Lung (tissue), 17 donors: ENCODE measurements at places on chromosomes 5 and 9.

GRCh38 chr9:75081632-75082031 lies 6.3 kb downstream of the NMRK1 start:
- DNase-seq: no peak

- DNase-seq: no peak
These were observed 5.7 kb downstream of the CLTB start for GRCh38 chr5:176410486-176411180.

DNA sequence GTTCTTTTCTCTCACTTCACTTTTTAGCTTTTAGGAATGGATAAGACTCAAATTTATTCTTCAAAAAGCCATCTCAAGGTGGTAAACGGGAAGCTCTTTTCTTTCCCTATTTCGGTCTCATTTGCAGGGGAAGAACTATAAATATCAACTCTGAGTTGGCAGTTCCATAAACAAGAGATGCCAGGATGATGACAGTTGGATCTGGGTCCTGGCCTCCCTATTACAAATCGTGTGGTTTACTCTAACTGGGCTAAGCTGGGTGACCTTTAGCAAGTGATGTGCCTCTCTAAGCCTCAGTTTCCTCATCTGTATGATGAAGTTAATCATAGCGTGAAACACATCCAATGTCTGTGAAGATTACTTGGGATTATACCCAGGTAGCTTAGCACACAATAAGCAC lies 44.2 kb downstream of the TLE4 start:
- no peak for DNase-seq

DNA sequence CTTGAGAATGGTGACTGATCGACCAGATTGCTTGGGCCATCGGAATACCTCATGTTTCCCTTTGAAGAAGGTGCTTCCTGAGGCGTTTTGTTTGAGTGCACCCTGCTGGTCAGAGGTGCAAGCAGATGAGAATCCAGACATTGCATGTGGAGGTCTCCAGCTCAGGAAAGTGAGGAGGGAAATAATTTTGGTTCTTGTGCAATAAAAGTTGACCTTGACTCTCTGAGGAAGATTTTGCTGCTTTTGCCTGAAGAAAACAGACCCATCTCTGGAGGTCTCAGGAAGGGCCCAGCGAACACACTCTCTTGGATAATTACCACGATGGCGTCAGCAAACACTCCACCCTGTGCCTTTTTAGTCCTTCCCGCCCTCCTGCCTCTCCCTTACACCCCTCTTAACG lies 69.7 kb downstream of the GRAMD2B start:
- no peak for DNase-seq

DNA sequence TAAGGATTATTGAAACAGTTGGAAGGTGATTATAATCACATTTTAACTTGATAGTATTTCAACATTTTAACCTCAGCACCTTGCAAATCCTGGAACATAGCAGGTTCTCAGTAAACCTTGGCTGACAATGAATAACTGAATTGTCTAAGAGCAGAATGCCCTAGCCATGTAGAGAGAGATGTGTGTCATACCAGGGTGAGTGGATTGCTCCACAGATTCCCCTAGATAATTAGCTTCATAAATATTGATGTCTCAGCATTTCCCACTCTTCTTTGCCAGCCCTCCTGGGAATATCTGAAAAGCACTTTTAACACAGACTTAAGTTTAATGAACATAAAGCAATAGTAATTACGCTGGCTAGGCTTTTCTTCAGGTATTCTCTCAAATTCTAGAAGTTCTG lies 363.5 kb downstream of the MAN2A1 start:
- DNase-seq: no peak

DNA sequence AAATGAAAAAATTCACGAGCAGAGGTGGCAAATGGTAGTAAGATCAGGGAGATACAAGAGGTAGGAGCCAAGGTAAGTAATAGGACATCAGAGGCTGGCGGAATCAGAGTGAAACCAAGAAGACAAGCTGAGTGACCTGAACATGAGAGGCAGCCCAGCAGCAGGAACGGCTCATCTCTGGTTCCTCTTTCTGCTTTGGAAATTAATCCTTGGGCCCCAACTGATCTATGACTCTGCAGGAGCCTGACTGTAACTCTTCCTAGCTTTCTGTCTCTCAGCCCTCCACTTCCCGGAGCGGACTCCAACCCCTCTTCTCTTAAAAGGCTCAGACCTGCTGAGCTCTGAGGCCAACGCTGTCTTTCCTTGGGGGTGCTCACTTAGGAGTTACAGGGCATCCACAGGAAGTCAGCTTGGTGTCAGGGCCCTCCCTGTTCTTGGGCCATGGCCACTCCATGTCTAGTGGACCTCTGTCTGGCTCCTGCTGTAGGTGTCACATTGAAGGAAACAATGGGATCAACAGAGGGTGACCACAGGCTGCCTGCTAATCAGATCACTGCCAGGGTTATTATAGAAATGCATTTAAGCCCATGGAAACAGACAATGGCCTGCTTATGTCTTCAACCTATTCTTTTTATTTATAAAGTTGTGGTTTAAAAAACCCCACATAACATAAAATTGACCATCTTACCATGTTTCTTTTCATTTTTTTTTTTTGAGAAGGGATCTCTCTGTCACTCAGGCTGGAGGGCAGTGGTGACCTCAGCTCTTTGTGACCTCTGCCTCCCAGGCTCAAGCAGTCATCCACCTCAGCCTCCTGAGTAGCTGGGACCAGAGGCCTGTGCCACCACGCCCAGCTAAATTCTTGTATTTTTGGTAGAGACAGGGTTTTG lies 22.5 kb upstream of the SHB start:
- no peak for DNase-seq

DNA sequence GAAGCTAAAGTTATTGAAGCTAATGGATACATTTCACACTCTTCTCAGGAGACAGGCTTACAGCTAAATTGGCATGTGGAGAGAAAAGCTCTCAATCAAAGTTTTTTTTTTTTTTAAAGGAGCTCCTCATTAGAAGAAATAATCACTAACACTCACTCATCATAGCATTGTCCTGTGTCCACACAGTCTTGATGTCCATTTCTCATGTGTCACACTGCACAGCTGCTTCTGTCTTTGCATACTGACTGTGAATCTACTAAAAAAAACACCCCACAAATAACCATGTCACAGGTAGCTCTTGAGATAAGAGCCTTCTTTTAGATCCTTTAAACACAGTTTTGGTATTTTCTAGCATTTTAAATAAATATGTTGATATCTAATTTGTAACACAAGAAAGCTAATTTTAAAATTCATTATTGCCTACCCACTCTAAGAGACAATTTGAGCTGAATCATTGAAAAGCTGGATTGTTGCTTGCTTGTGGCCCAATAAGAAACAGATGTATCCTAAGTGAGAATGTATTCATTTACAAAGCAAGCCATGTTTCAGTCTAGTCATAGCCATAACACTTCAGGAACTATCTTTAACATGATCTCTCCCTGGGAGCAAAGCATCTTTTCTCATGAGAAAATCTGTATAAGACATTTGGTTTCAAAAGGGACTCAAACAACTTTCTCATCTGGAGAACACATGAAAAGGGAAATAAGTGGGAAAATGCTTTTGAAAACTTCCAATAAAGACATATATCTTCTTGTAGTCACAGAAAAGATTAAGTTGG lies 48.1 kb upstream of the PCSK1 start:
- no peak for DNase-seq

- peak; percentile 85 for DNase-seq
These were observed 17.3 kb downstream of the TRIM7 start for GRCh38 chr5:181187500-181188213.

- DNase-seq: peak; percentile 36
These were observed 195.8 kb downstream of the EFNA5 start for GRCh38 chr5:107474716-107475489.

- DNase-seq: no peak
These were observed 52.0 kb upstream of the KCNIP1 start for GRCh38 chr5:170451747-170452365.

- no peak for DNase-seq
These were observed 145.7 kb downstream of the EGFLAM start for GRCh38 chr5:38403877-38404635.

- no peak for DNase-seq
These were observed 315.1 kb downstream of the CCDC171 start for GRCh38 chr9:15867988-15868387.

DNA sequence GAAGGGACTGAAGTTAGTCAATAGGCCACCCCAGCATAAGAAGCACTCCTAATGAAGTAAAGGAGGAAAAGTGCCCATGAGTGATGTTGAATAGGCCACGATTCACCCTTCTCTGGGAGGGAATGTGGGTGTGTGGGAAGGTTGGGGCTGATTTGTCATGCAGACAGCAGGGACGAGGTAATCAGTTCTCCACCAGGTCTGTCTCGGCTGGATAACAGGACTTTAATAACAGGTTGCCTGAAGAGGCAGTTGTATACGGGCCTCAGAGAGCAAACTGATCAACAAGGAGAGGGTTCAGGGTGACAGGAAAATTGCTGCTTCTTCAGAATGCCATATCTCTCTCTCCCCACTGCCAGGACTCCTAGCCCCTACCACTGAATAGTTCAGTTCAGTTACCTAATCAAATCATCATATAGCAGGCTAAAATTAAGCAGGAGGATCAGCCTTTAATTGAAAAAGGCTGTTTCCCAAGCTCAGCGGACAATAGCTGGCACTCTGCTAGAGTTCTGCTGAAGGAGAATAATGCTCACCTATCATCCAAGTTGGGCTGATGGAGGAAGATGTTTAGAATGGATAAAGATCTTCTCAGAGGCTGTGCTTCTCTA lies 43.6 kb upstream of the SMIM32 start:
- no peak for DNase-seq

DNA sequence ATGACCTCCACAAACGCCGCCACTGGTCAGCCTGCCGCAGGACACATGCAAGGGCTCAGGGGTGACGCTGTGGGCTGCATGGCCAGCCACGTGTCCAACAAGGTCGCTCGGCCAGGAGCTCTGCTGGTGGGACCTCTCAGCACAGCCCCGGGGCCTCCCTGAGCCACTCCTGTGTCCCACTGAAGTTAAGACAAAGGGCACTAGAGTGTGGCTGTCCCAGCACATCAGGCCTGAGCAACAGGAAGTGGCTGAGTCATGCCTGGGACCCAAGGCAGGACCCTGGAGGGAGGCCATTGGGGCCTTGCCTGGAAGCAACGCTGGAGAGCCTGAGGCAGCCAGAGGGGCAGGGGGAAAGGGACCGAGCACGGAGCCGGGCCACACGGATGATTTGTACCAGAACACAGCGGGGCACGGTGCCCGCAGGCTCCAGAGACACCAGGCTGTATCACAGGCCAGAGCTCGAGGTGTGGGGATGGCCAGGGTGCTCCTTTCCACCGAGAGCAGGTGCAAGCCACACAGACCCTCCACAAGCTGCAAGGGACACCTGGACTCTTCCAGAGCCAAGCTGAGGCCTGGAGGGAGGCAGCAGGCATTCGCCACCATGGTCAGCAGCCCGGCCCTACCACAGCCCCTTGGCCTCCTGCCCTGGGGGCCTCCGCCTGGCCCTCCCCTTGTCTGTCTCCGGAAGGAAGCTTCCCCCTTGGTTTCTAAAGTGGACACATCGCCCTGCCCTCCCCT lies 6.5 kb upstream of the TMEM210 start:
- DNase-seq: no peak

- no peak for DNase-seq
These were observed 265.6 kb downstream of the TLE1 start for GRCh38 chr9:81423589-81424326.

DNA sequence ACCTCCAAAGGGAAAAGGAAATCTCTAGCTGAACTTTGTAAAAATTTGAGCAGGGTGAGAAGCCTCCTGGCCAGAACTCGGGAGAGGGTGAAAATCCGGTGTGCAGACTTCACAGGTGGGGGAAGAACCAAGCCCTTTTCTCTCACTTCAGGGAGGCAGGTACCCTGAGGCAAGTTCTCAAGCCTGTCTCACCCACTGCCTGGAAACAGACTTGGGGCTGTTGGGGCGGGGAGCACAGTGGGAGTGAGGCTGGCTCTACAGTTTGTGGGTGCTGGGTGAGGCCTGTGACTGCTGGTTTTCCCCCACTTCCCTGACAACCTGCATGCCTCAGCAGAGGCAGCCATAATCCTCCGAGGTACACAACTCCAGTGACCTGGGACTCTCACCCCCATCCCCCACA lies 187.1 kb downstream of the KIF4B start:
- DNase-seq: no peak

GRCh38 chr5:155101697-155102096 lies 88.1 kb downstream of the KIF4B start:
- no peak for DNase-seq

GRCh38 chr5:153624451-153624765 lies 133.9 kb downstream of the GRIA1 start:
- no peak for DNase-seq

DNA sequence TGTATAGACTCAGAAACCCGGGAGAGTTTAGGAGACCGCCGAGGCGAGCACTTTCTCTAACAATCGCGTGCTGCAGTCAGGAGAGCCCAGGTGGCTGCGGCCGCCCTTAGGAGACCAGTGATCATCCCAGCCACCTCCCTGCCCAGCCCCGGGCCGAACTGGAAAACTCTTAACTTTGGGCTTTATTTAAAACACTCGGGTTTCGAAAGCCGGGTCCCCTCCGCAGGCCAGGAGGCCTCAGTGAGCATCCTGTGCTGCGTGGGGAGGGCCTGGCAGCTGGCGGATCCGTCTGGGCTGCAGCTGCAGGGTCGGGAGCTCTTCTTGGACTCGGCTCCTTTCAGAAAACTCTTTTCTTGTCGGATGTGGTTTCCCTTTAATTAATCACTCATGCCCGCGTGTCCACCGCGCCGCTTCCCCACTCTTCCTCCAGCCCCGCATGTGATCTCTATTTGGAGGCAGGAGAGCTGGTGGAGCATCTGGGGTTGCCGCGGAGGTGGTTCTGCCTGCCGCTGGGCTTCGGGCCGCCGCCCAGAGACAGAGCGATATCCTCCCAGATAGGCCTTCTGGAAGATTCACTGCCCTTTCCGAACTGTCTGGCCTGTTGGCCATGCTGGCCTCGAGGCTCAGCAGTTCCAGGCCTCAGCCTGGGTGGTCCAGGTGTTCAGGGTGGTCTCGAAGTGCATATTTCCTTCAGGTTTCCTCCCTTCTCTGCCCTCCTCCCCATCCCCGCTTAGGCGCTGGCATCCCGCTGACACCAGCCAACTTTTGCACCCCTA lies 59.5 kb downstream of the TMEM174 start:
- DNase-seq: no peak

GRCh38 chr9:95499847-95500246 lies 16.9 kb downstream of the PTCH1 start:
- DNase-seq: peak; percentile 67

DNA sequence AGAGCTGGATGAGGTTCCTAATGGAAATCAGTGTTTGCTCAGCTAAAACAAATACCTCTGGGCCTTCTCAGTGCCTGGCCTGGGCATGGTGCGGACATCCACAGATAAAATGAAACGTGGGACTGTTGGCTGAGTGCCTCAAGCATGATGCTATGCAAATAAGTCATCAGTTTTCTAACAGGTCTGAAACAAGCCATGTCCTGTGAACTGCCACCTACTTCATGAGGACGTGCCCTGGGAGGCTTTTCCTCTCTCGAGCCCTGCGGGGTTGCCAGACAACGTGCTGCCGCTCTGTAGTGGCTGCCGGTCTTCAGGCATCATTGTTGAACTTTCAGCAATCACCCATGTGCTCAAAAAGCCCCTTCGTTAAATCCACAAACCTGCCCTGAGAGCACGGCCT lies 240.4 kb upstream of the IRX2 start:
- peak; percentile 29 for DNase-seq

DNA sequence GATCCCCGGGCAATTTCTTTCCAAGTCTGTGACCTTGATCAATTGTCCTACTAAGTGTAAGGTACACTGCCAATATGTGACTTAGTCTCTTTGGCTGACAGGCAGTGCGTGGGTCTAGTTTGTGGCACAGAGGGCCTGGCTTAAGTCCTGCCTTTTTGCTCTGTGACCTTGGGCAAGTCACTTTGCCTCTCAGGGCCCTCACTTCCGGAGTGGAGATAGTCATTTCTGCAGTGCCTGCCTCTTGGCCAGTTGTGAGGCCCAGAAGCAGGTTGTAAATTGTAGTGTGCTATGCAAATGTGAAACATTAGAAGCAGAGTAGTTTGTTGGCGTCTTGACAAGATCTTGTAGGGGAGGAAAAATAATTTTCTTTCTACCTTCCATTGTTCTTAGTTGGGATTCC lies 39.0 kb downstream of the KIF4B start:
- no peak for DNase-seq
